AG04449 (cell line): ENCODE measurements at places on chromosomes 12 and 14.

DNA sequence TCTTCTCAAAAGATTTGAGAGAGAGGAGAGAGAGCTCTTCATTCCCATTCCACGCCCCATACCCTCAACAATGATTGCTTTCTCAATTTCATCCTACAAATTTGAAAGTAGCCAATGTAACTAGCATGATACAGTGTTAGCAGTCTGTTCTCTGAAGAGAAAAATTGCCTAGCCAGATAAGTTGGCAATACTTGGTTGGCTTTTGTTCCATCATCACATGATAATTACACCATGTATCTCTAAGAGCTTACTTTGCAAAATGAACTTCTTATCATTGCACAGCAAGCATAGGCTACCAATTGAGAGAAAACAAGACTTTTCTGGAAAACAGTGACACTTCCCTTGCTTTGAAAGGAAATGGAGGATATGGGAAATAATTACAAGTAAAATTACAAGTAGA, 68.9 kb downstream of the FSCB start:
- DNase-seq = no peak

DNA sequence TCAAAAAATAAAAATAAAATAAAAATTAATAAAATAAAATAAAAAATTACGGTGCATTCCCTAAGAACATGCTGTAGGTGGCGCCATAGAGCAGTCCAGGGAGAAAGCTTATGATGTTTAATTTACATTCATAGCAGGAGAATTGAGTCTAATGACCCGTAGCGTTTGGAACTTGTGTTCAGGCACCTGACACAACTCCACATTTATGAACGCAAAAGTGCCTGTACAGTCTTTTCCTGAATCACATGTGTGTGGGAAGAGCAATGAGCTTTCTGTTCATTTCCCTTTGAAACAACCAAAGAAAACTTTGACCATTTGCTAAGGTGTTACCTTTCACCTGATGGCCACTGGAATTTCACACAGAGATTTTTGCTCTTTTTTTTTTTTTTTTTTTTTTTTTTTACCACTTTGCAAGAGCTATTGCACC, 60.6 kb upstream of the KCNA1 start:
- DNase-seq = no peak

DNA sequence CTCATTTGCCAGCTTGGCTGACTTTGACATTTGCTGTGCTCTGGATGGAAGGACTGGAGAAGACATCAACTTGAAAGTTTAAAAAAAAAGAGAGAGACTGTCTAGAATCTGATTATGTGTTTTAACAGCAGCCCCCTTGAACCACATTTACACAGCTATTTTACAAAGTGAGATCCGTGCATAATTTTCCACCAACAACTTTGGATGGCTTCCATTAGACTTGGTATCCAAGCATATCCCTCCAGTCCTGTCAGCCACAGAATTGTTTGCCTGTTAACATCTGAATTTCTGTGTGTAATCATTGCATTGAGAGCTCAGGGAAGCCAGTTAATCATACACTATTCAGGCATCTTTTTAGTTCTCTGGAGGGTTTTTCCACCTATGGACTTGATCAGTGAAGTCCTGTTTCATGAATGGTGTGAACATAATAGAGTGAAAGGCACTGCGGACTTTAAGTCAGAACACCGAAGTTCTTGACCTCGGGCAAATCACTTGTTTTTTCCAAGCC, 93.7 kb downstream of the SAMD4A start:
- no peak for DNase-seq

- no peak for DNase-seq
Observed at GRCh38 chr14:85306024-85306423, 223.9 kb upstream of the FLRT2 start.

DNA sequence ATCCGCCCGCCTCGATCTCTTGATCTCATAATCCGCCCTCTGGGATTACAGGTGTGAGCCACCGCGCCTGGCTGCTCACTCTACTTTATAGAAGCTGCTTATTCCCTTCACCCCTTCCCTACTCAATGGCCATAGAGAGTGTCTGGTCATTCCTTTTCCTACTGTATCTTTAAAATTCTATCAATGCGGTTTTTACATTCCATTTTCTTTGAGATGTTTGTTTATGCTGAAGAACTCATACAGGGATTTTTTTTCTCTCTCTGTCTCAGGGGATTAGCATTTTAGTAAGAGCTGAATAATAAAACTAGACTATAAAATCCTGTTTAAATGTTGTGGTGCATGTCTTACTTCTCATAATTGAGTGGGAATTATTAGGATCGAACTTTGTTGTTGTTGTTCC, 218.6 kb upstream of the FOXN3 start:
- DNase-seq = no peak

DNA sequence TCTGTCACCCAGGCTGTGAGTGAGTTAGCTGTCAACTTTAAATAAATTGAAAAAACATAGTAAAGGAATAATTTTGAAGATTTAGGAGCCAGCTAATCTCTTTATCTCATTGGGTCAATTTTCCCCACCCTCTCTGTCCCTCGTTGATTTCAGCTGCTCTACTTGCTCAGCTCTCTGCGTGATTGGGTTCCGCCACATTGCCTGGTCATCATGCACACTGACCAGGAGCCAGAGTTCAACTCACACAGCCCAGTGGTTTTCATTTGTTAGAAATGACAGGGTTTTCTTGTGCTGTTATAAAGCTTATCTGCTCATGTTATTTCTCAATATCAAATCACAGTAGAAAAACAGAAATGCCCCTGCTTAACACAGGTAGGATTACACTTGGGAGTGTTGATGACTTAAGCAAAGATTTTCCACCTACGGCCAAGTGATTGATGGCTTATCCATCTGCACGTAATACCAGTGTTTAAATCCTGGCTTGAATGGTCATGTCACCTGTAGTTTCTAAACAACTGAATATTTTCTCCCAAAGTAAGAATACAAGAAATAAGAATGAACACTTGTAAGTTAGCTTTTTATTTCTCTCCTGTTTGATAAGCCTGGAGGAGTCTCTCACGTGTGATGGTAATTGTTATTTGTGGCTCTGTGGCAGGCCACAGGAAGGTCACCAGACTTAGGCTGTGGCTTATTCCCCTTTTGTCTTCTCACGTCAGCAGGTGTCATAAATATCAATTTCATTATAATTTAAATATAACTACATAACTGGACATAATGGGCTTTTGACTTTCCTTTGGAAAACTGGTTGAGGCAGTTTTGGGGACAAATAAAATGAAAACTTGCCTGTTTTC, 367.2 kb upstream of the DDHD1 start:
- DNase-seq = no peak

DNA sequence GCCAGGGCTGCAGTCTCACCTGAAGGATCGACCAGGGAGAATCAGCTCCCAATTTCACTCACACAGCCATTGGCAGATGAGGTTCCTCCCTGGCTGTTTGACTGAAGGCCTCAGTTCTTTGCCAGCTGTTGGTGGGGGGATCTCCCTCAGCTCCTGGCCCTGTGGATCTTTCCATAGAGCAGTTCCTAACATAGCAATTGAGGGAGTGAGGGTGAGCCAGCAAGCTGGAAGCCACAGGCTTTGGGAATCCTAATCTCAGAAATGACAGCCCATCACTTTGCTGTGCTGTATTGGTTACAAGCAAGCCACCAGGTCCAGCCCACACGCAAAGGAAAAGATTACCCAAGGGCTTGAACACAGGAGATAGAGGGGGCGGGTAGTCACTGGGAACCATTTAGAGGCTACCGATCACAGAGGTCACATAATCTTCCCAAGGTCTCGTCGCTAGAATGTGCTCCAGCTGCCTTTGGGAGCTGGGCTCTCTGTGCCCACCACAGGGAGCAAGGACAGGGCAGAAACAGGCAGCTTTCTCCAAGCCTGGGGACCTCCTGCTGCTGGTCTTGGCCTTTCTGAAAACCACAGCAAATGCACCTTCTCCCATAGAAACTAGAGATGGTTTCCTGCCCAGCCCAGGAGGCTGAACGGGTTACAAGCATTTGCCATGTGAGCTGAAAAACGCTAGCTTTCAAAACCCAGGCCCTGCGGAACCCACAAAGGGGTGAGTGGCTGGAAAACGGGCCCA, 4.6 kb upstream of the OTUB2 start:
- DNase-seq = no peak

DNA sequence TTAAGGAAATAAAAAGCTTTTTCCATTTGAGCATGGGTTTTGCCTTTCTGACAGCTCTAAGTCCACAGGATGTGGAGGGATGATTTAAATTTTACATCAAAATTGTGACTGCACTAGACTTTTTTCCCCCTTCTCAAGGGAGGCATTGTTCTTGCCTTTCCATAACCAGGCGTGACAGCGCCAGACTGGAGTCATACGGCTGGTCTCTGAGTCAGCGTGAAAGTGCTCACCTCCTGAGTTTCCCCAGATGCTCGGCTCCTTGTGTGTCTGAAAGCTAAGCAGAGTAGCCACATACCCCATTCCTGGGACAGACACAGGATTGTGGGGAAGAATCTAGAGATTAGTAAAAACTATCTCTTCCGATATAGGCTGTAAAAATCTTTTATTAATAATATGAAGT, 43.1 kb downstream of the SOX5 start:
- no peak for DNase-seq

GRCh38 chr14:59705866-59706265, 129.3 kb upstream of the CCDC175 start:
- no peak for DNase-seq

DNA sequence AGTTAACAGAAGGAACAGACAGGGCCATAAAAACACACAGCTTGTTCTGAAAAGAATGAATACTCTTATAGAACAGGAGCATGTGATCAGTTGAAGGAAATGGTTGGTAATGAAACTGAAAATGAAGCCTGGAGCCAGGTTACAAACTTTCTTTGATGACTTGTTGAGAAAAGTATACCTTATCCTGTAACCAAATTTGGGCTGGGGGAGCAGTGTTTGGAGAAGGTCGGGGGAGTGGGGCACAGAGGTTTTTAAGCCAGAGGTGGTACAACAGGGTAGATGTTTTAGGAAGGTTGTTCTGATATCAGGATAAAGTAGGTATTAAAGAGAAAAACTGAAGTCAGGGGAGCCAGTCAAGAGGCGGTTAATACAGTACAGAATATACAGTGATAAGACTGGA, 8.2 kb downstream of the GOLT1B start:
- DNase-seq = no peak

- DNase-seq = no peak
Observed at GRCh38 chr14:92461891-92462290, 51.7 kb upstream of the RIN3 start.

GRCh38 chr14:38502239-38502638, 246.3 kb upstream of the CLEC14A start:
- no peak for DNase-seq

GRCh38 chr14:91350813-91351511, 66.7 kb downstream of the CCDC88C start:
- DNase-seq = no peak

DNA sequence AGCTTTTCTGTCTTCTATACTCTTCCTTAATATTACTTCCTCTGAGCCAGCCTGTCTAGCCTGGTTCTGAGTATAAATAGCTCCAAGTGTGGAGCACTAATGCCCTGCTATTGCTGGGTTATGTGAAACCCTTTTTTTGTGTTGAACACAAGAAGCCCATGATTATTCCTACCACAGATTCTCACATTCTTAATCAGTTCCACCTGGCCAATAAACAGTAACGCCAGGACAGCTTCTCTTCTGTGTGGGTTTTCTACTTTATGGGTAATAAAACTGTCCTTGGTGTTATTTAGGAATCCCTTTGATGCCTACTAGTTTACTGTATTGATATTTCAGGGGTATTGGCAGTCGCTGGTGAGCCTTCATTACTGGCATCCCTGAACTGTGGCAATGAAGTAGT, 48.9 kb upstream of the LRIG3 start:
- DNase-seq = no peak

- no peak for DNase-seq
Observed at GRCh38 chr14:95413289-95414215, 93.8 kb upstream of the CLMN start.

DNA sequence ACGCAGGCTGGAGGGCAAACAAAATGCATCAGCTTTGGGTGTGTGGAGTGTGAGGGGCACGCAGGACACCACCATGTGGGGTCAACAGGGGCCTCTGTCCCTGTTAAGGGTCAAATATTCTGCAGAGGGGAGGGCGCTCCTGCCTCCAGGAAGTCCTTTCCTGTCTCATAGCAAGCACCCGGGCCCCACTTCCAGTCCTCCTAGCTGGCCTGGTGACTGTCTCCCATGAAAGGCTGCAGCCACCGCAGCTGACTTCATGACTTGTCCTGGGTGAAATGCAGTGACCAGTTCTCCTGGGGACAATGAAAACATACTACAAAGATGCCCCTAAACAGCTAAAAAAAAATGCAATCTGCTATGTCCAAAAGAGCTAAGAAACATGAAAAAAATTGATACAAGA, 53.6 kb downstream of the LGMN start:
- DNase-seq = no peak

- no peak for DNase-seq
Observed at GRCh38 chr12:79933532-79934264, 1.2 kb downstream of the PPP1R12A start.

DNA sequence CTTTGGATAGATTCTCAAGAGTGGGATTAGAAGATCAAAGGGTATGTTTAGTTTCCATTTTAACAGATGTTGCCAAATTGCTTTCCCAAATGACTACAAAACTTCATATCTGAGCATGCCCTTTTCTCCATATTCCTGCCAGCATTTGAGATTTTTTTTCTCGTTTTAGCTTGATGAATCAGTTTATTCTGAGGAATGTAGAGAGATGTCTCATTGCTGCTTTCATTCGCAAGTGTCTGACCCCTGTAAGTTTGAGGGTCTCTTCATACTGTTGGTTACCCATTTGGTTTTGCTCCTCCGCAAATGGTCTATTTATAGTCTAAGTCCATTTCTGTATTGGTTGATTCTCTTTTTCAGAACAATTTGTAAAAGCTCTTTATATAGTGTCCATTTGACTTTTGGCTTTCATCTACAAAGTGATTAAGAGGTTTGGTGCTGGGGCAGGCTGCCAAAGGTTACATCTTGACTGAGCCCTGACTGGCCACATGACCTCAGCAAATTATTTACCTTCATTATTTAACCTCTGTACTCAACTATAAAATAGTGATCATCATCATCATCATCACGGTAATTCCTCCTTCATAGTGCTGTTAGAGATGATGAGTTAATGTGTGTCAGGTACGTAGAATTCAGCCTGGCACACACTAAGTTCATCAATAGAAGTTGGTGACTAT, 33.6 kb downstream of the HCAR2 start:
- DNase-seq = no peak

DNA sequence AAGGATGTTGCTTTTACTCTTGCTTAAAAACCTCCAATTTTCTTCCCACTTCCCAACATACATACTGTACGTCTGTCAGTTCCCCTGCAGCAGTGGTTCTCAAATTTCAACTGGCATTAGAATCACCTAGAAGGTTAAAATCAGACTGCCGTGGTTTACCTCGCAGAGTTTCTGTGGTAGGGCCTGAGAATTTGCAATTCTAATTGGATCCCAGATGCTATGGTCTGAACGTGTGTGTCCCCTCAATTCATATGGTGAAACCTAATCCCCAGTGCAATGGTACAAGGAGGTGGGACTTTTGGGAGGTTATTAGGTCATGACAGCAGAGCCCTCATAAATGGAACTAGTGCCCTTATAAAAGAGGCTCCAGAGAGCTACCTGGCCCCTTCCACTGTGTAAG, 226.9 kb downstream of the CRADD start:
- DNase-seq = no peak

- DNase-seq = no peak
Observed at GRCh38 chr14:35244542-35244941, 47.6 kb upstream of the PSMA6 start.

GRCh38 chr12:66117242-66117641, 13.3 kb downstream of the LLPH start:
- DNase-seq = no peak

- DNase-seq = no peak
Observed at GRCh38 chr12:105946493-105946901, 192.3 kb downstream of the NUAK1 start.
